Motor neuron (in vitro differentiated cells): ENCODE measurements at places on chromosomes 6 and 20. TPM values are rescaled to one million over a fixed set of nuclear protein-coding genes. Genes with fewer than 3 reads are reported as not detected.

Gene SAMD10
- total RNA-seq = 8.0 and 8.6 TPM in 2 replicates

- ATAC-seq = peak; percentile 89
Observed at GRCh38 chr6:33570806-33571636, 9.1 kb downstream of the BAK1 start.

DNA sequence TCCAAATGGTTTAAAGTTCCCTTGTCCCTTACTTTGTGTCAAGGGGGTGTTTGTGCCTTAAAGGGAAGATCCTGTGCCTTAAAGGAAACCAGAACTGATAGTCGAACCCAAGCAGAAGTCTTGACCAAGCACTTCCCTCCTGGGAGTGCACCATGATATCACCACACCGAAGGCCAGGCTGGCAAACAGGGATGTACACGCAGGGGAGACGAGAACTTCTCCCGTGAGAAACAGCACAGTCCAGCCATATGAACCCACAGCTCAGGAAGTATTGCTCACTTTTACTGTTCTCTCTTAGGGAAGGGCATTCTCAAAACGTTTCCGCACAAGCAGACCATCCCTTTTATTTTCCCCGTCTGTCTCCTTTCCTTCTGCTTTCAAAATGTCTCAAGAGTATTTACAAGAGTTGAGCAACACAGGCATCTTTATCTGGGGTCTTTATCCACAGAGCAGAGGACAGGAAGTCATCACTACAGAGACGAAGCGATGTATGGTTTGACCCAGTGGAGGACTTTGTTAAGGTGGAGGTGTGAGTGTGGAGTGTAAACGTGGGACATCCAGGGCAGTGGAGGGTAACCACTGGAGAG, 12.8 kb upstream of the SERPINB1 start:
- ATAC-seq = no peak

DNA sequence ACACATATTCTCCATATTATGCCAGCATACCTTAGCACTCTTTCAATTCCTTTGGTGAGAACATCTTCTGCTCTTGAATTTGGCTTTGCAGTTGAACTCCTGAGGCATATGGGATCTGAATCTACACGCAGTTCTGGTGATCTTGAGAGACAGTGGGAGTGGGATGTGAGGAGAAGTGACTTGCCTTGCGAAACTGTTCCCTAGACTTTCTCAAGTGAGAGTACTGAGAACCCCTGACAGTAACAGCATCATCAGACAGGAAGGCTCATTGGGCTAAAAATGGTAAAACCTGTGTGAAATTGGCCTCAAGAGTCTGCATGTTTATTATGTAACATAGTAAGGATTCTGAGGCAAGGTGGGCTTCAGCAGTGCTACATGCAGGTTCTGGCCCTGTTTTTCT, 49.1 kb upstream of the CEP85L start:
- ATAC-seq = no peak

Gene VTA1
- 48.7 and 49.7 TPM in 2 replicates for total RNA-seq

DNA sequence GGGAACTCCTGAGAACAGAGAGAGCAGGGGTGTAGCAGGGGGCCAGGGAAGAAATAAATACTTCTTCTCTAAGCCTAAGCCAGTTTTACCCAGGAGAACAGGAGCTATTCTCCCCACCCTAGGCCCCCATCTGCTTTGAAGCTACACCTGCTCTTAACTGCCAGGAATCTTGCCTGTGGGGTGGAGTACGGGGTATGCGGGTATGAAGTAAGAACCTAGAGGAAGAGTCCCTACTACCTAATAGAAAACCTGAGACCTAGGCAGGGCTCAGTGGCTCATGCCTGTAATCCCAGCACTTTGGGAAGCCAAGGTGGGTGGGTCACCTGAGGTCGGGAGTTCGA, 1.5 kb downstream of the SLC29A1 start:
- ATAC-seq = no peak

GRCh38 chr20:39462416-39462945, 500.3 kb downstream of the DHX35 start:
- no peak for ATAC-seq

DNA sequence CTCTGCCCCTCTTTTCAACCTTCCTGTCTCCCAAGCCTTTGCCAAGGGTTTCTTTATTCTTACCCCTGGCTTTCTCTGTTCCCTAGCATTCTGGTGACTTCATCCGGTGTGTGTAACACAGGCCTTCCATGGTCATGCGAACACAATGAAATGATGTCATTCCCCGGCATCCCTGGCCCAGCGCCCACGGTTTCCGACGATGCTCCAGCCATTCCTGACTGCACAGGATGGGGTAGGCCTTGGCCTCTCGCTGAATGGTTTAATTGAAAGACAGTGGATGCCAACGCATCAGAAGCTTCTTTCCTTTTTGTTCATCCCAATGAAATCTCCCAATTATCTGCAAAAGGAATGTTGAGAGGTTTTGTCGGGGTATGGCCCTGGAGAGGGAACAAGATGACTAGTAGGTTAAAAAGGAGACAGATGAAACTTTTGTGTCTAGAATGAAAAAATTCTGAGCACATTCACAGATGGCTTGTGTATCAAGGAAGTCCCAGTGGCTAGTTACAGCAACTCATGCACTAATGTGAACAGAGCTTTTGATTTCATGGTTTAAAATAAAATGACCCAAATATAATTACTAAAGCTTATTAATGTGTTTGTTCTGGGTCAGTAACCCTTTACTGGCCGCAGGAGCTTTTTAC, 655.0 kb downstream of the QKI start:
- ATAC-seq = no peak
